ENCODE measurements at places on chromosomes 1 and 21.

GRCh38 chr1:205763980-205764379 lies 11.3 kb downstream of the RAB29 start:
- no peak for DNase-seq

DNA sequence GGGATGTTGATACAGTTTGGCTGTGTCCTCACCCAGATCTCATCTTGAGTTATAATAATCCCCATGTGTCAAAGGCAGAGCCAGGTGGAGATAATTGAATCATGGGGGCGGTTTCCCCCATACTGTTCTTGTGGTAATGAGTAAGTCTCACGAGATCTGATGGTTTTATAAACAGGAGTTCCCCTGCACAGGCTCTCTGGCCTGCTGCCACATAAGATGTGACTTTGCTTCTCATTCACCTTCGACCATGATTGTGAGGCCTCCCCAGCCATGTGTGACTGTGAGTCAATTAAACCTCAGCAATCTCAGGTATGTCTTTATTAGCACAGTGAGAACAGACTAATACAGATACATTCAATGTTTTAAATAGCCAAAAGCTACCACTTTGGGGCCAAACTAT lies 41.1 kb downstream of the SLC35F3 start:
- no peak for DNase-seq

DNA sequence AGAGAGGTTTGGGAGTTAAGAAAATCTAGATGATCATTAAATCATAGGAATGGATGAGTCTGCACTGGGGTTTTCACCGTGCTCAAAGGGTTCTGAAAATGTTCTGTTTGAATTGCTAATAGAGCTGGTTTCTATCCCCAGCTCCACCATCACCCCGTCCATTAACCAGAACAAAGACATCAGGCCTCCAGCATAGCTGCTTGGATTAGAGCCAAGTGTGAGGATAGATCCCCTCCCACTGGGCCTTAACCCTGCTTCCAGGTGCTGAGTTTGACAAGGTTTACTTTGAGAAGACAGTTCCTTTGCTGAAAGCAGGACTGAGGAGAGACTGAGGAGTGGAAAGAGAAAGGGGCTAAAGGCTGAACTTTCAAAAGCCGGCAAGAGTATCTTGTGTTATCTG lies 48.3 kb downstream of the MPZL1 start:
- DNase-seq: no peak

- DNase-seq: no peak
Measured at GRCh38 chr1:116914667-116915066, 5.0 kb downstream of the PTGFRN start.

DNA sequence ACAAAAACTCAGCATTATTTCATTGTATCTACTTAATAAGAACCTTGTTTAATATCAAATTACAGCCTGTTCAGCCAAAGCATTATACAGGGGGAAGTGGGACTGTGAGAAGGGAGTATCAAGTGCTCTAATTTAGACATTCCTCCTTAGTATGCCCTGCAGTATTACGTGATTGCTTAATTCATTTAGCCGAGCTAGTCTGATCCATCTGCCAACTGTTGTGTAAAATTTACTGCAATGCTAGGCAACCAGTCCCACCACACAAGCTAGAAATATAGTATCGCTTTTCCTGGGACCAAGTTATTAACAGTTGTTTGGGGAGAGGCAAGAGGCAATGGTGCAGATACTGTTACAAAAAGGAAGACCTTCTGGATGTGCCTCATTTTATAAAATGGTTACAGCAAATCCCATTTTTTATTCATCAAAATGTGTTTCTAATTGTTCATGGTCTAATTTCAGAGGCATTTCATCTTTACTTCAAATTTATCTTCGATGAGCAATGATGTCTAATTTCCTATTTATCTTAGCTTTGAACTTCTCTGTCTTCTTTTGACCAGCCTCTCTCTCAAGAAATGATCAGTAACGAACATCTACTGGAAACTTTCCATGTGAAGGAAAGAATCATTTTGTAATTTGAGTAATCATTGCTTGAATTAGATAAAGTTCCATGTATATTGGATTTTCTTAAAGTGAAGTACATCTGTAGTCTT lies 283.3 kb downstream of the DUSP10 start:
- no peak for DNase-seq

GRCh38 chr1:43858324-43858723 lies 75.3 kb upstream of the ARTN start:
- no peak for DNase-seq

DNA sequence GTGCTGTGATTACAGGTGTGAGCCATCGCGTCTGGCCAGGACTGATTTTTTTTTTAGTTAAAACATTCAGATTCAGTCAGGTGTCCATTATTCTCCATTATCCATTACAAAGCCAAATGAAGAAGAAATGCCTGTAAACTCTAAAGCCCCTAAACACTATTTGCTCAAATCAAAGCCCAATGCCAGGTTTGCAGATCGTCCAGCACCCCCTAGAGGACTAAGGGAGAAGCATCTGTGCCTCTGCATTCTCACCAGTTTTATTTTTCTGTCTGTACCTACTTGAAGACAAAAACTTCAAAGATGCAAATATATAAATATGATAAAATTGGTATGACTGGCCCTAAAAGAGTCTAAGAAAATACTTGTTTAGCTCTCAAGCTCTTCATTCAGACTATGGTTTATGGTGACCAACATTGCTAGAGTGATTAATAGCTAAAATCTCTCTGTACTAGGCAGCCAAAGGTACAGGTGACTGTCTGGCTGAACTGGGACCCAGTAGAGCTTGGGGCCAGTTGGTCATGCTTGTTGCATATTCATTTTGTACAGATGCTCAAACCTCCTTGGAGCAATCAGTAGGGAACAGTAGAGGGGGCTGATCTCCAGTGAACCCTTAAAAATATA lies 138.4 kb downstream of the SYT2 start:
- DNase-seq: peak; percentile 44

GRCh38 chr1:207284209-207284897 lies 37.1 kb upstream of the CD55 start:
- DNase-seq: no peak

DNA sequence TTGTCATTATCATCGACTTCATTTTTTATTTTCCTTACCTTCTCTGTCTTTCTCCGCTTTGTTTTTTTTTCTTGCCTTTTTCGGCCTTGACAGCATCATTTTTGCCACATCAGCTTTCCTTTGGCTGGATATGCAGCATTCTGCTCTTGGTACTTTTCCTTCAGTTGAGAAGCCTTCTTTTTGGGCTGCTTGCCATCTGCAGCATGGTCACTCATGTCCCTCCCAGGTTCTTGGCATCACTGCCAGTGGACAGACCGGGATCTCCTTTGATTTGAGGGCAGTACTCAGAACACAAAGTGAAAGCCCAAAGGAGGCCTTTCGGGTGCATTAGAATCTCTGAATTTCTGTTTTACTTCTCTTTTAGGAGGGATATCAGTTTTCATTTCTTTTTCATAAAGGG lies 3.7 kb upstream of the PARP1 start:
- no peak for DNase-seq

DNA sequence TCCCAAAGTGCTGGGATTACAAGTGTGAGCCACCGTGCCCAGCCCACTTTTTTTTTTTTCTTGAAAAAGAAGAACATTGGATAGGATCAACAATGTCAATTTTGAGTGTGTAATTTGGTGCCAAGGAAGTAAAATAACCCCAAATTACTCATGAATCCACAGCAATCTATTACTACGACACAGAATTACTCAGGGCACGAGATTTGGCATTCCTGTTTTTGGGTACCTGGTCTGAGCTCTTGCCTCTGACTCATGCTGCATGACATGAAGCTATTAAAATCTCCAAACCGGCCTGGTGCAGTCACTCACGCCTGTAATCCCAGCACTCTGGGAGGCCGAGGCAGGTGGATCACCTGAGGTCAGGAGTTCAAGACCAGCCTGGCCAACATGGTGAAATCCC lies 10.4 kb downstream of the RNF19B start:
- DNase-seq: no peak

- no peak for DNase-seq
Measured at GRCh38 chr1:205920861-205921569, 22.2 kb downstream of the SLC26A9 start.

DNA sequence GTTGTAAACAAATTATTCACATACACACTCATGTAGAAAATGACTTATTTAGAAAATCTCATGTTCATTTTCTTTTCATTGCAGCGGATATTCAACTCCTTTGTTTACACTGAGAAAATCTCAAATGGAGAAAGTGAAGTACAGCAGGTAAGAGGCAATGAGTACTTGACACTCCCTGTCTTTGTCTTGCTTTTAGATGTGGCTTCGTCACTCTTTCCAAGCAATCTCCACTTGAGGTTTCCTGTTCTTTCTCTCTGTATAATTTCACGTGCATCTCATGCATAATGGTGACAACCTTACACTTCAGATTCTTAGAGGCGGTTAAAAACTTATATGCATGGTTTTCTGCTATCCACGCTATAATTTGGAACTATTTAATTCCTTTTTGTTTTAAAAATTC lies 80.6 kb downstream of the CACHD1 start:
- DNase-seq: no peak

DNA sequence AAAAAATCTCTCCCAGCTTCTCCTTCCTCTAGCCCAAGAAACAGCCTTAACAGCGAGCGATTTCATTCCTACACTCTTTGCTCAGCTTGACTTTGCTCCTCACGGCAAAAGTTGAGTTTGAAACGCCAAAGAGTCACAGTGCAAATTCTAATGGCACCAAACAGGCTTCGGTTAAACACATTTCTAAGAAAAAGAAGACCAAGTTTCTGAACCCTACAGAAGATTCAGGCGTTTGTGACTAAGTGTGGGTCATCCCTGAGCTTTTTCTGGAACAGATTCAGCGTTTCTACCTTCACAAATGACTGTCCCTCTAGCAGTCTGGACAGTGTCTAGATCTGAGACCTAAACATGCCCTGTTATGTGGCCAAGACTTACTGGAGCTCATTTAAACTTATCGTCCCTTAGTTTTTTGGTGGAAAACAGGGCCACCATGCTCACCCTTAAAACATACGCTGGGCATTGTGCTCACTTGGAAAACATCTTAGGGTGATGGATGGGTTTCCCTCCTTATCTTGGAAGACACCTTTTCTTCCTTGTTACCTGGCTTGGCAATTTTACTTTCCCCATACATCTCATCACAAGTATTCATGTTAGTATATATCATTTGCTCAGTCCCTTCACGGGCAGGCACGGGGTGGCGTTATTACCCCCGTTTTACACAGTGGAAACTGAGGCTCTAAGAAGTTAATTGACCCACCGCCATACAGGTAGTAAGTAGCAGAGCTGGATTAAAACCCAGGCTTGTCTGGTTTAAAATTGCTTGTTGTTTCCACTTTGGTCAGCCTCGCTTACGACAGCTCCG lies 1.0 kb downstream of the C1orf198 start:
- DNase-seq: no peak
